Dorsolateral prefrontal cortex (tissue), 122 donors: ENCODE measurements at places on chromosomes 3 and 15. TPM values are rescaled to one million over a fixed set of nuclear protein-coding genes. Genes with fewer than 3 reads are reported as not detected.

PRTG gene
- 1.8 TPM for total RNA-seq

DNA sequence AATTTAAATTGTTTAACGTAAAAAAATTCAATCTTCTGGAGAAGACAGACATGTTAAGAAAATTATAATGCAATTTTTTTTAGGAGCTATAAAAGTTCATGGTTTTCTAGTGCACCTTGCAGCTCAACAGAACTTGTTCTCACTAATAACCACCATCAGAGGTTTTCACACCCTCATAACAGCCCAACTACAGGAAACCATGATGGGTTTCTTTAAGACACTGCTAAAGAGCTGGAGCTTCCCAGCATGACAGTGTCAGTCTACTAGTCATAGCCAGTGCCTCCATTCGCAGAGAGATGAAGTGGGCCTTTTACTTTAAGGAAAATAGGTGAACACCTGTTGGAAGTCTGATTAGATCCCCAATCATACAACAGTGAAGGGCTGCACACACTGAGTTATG, 224.1 kb upstream of the TRIM42 start:
- DNase-seq, result no peak

DNA sequence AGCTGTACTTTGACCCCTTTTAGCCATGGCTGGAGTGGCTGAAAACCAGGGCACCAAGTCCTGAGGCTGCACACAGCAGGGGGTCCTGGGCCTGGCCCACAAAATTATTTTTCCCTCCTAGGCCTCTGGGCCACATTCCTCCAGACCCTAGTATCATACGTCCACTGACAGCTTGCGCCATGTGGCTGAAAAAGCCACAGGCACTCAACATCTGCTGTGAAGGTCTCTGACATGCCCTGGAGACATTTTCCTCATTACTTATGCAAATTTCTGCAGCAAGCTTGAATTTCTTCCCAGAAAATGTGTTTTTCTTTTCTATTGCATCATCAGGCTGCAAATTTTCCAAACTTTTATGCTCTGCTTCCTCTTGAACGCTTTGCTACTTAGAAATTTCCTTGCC, 239.0 kb downstream of the SQOR start:
- no peak for DNase-seq

DNA sequence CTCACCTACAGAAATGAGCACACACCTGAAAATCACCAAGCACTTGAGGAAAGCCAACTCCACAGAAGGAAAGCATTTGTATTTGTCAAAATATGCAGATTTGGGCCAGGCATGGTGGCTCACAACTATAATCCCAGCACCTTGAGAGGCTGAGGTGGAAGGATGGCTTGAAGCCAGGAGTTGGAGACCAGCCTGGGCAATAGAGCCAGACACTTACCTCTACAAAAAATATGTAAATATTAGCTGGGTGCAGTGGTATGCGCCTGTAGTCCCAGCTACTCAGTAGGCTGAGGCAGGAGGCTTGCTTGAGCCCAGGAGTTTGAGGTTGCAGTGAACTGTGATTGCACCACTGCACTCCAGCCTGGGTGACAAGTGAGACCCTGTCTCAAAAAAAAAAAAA, 12.3 kb downstream of the RLBP1 start:
- DNase-seq, result no peak
